EH (cell line): ENCODE measurements at places on chromosomes 5 and 9.

GRCh38 chr5:14444161-14444560, 137.4 kb upstream of the OTULINL start:
- no peak for DNase-seq

DNA sequence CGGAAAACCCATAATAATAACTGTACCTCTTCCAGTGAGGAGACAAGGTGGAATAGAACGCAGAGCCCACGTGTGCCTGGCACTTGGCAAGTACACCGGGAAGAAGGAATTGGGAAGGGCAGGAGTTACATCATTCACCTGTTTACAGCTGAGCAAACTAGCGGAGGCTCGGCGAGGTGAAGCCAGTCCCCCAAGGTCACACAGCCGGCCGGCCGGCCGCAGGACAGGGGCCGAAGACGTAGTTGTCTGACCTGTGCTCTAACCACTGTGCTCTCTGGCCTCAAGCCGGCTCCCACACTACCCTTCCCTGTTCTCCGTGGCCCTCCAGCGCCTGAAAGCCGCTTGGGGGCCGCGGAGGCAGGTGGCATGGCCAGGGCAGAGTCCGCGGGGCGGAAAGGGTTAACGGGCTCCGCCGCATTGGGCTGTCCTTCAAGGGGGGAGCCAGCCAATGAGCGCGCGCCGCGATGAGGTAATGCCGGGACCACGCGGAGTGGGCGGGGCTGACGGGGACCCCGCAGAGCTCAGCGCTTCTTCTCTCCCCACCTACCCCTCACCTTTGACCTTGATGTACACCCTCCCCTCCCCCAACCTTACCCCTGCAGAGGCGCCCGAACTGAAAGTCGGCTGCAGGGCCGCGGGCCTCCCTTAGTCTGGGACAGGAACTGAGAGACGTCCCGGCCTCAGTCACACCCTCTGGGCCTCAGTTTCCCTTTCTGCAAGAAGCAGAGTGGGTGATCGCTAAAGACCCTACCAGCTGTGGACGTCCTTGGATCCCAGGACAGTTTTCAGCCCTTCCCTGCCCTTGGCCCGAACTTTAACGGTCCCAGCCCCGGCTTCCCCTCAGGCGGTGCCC, 125.1 kb downstream of the C9orf50 start:
- DNase-seq = peak; percentile 93

- no peak for DNase-seq
These were observed 323.9 kb upstream of the PANK3 start for GRCh38 chr5:168903061-168903460.

- DNase-seq = peak; percentile 18
These were observed 184.4 kb upstream of the EFNA5 start for GRCh38 chr5:107855171-107855570.

DNA sequence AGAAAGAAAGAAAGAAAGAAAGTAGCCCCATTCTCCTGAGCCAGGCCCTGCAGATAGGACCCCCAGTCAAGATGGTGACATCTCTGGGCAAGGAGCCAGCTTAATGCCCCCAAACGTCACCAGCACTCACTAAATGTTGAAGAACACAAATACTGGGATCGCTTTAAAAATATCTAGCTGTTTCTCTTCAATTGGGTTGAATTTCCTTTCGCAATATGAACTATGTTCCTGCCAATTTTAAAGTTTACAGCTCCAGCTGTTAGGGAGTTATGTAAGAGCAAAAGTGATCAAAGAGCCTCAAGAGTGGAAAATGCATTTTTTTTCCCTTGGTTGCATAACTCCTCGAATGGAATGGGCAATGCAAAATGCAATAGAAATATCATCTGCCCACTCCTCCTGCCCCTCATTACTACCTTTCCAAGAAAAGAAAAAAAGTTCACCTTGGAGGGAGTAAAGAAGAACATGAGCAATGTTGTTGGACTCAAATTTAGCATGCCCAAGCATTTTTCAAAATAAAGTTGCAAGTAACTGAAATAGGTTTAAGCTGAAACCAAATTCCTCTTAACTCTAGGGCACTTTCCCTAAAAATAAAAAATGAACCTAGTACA, 244.2 kb upstream of the PIK3R1 start:
- DNase-seq = peak; percentile 57

GRCh38 chr5:14735944-14736343, 71.4 kb downstream of the OTULIN start:
- DNase-seq = no peak

GRCh38 chr5:43141211-43141610, 20.5 kb downstream of the ZNF131 start:
- peak; percentile 9 for DNase-seq

DNA sequence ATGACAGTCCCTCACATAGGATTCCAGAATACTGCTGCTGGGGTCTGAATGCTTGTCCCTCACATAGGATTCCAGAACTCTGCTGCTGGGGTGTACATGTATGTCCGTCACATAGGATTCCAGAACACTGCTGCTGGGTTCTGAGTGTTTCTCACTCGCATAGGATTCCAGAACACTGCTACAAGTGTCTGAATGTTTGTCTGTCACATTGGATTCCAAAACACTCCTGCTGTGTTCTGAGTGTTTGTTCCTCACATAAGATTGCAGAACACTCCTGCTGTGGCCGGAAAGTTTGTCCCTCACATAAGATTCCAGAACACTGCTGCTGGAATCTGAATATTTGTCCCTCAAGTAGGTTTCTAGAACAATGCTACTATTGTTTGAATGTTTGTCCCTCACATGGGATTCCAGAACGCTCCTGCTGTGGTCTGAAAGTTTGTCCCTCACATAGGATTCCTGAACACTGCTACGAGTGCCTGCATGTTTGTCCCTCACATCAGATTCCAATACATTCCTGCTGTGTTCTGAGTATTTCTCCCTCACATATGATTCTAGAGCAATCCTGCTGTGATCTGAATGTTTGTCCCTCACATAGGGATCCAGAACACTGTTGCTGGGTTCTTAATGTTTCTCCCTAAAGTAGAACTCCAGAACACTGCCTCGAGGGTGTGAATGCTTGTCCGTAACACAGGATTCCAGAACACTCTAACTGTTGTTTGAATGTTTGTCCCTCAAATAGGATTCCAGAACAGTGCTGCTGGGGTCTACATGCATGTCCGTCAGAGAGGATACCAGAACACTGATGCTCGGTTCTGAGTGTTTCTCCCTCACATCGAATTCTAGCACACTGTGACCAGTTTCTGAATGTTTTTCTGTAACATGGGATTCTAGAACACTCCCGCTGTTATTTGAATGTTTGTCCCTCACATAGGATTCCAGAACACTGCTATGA, 200.4 kb downstream of the FOXD4L6 start:
- DNase-seq = no peak

DNA sequence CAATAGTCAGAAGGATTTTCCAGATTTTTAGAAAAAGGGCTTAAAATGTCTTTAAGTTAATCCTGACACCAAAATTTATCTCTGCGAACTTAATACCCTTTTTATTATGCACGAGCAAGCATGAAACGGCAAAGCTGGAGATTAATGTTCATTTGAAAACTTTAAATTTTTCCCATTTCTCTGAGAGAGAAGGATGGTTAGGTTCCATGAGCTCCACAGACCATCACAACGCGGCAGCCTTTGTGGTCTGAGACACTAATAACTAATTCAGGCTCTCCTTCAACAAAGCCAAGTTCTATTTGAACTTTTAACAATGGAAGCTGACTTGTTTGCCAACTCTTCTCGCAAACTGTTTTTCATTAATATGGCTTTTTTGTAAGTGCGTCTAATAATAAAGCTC, 94.7 kb downstream of the MYO10 start:
- no peak for DNase-seq

- no peak for DNase-seq
These were observed 7.9 kb upstream of the C1QTNF2 start for GRCh38 chr5:160378330-160378729.

DNA sequence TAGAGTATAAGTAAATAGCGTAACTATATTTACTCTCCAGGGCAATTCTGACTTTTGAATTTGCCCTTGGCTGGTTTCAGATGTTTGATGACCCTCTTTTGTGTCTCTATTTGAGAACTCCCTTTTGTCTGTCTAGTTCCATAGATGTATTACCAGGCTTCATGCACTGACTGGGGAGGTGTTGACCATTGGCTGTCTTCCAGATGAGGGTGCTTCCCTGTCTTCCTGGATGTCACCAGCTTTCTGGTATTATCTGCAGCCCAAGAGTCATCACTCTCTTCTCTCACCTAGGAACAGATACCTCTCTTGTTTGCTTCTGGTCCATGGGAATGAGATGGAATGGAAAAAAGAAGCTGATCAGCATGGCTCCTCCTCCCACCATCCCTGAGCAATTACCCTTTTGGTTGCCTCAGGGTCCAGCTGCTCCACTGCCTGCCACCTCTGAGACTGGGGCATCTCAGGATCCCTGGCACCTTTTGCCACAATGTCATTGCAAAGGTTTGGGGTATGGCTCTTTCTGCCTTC, 58.7 kb upstream of the TMED7 start:
- DNase-seq = no peak

DNA sequence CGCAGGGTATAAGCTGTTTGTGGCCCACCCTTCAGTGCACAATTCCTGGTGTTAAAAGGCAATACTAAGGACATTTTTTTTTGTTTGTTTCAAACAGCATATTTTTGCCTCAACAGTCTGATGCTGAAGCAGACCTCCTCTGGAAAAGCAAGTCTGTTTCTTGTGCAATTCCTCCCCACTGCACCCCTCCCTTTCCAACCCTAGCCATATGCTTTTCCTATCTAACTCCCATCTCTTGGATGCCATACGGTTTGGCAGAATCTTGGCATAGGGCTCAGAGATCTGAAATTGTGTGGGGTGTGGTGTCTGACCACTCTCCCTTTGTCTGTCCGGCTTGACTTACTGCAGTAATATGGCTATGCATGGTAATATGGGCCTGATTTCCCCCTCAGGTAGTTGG, 161.6 kb downstream of the TMEM38B start:
- no peak for DNase-seq

DNA sequence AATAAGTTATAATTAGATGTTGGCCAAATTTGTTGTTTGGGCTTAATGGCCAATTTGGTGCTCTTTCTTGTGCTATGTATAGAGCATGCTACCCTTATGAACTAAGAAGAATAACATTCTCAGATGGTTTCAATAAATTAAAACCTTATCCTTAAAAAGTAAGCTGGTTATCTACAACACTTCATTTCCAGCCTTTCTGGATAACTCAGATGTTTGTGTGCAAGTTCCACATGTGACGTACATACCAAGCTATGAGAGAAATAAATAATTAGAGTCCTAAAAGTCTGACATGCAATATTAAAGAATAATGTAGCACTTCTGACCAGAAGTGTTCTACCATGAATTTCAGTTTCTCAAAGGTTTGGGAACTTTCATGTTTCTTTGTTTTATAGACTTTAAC, 11.7 kb downstream of the MTREX start:
- DNase-seq = peak; percentile 44

DNA sequence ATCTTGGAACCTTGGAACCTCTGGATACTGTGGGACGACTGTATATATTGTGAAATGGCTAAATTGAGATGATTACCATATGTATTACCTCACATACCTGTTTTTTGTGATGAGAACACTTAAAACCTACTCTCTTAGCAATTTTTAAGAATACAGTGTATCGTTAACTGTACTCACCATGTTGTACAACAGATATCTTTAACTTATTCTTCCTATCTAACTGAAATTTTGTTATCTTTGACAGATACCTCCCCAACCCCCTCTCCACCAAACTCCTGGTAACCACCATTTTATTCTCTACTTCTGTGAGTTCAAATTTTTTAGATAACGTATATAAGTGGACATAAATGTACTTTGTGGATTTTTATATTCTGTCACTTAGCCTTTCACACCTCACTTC, 126.5 kb downstream of the ZCCHC7 start:
- DNase-seq = no peak

- DNase-seq = no peak
These were observed 10.9 kb downstream of the SEC24A start for GRCh38 chr5:134659456-134659855.

- peak; percentile 98 for DNase-seq
These were observed 348.5 kb downstream of the BNC2 start for GRCh38 chr9:16521868-16522411.

GRCh38 chr9:128243215-128244018, 32.4 kb downstream of the GOLGA2 start:
- DNase-seq = no peak

- no peak for DNase-seq
These were observed 35.4 kb upstream of the RICTOR start for GRCh38 chr5:39109606-39110005.

DNA sequence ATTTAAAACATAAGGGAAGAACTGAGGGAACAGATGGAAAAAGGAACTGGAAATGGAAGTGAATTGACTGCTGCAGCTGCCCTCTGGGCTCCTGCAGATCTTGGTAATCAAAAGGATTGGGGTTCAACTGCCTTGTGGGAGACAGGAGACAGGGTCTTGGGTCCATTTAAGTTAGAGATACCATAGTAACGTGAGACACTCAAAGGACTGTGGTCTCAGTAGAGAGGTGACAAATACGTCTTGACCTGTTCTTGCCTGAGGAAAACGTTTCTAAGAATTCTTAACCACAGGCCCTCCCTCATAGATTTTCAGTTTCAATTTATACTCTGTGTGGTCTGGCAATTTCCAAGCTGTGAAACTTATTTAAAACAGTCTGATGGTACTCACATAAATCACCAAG, 100.8 kb upstream of the DHFR start:
- DNase-seq = no peak

DNA sequence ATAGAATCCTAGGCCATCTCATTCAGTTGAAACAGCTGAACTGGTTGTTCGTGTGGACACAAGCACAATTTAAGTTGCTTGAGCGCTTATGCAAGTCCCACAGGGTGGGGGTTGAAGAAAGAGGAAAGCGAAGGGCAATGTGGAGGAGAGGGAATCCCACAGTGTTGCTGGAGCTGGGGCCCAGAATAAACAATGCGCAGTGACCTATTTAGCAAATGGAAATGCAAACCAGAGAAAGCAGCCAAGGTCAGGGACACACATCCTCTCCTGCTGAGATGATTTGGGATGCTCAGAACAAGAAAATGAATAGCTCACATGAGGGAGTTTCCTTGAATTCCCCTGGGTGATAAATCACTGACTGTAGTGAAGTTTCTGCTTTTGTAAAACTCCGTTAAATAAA, 838.3 kb downstream of the TLE4 start:
- DNase-seq = no peak

- no peak for DNase-seq
These were observed 23.3 kb downstream of the CEP72 start for GRCh38 chr5:635306-636055.

DNA sequence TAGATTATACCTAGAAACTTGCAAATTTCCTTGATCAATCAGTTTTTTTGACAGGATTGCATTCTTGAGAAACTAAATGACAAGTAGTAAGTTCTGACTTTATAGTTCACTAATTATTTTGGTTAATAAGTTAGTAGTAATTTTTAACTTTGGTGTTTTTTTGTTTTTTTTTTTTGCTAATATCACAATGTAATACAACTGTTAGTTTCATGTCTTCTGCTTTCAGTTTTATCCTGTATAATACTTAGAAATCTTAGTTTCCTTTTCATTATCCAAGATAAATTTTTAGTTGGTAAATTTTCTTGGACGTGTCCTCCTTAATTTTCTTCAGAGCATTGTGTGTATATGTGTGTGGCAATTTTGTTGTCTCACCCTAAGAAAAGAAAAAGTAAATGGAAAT, 57.8 kb downstream of the CWC27 start:
- DNase-seq = no peak

- DNase-seq = no peak
These were observed 18.5 kb downstream of the TMEM245 start for GRCh38 chr9:109101202-109101595.
